ENCODE measurements at places on chromosomes 11 and 22. TPM values are rescaled to one million over a fixed set of nuclear protein-coding genes. Genes with fewer than 3 reads are reported as not detected.

- H3K36me3 ChIP-seq, result no peaks in the 10 kb centered on the region
- H3K27ac ChIP-seq, result no peak overlapping the region
- no peaks in the 10 kb centered on the region for H3K27me3 ChIP-seq
These were observed 166.7 kb upstream of the GUCY1A2 start for GRCh38 chr11:107184986-107185385.

DNA sequence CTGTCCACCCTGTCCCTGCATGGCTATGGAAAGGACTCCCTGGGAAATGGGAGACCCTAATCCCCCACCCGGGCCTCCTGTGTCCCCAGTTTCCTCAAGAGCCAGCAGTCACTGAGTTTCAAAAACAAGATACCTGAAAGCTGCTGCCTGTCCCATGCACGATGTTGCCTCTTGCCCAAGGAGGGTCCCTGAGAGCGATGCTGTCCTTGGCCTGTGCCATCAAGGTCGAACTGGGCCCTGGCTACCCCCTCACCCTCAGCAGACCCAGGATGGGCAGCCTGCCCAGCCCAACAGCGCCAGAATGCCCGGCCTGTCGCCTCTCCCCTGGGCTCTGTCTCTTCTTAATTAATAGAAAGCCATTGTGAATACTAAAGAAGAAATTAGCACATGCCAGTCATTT, 104.5 kb upstream of the LMO1 start:
- no peaks in the 10 kb centered on the region for H3K27me3 ChIP-seq
- H3K27ac ChIP-seq, result no peak overlapping the region
- H3K4me1 ChIP-seq, result no peaks in the 10 kb centered on the region
- no peaks in the 10 kb centered on the region for H3K36me3 ChIP-seq
- H3K4me3 ChIP-seq, result no peak overlapping the region

DNA sequence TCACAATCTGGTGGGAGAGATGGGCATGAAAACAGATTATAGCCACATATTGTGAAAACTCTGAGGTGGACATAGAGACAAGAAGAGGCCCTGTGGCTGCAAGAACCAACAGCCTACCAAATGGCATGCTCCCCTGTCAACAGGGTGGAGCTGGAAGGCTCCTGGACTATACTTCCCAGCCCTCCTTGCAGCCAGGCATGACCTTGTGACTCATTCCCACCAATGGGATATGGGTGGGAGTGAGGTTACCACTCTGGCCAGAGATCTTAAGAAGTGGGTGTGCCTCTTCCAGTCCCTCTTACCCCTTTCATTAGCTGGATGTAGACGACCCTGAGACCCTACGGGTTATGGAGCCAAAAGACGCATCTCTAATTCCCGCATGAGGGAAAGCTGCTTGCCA, 126.4 kb upstream of the ZBED5 start:
- H3K4me3 ChIP-seq, result no peak overlapping the region
- H3K36me3 ChIP-seq, result no peaks in the 10 kb centered on the region
- H3K27me3 ChIP-seq, result no peaks in the 10 kb centered on the region
- no peak for DNase-seq
- no peaks in the 10 kb centered on the region for H3K4me1 ChIP-seq

DNA sequence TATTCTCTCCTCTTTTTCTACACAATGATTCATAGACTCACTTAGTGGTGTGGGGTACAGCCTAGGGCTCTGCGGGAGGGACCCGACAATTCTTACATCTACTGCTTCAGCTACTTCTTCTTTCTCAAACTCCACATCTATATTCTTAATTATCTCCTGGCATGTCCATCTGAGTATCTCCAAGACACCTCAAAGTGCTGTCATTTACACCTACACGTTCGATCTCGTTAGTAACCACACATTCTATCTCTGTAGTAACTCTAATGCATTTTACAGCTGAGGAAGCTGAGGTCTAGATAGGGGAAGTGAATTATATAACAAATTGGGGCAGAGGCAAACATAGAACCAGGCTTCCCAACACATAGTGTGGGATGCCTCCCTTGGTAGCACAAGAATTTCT, 27.7 kb upstream of the RRM1 start:
- no peak overlapping the region for H3K27ac ChIP-seq
- no peak for DNase-seq
- no peak overlapping the region for H3K4me3 ChIP-seq
- peaks cover 4% of the 10 kb centered on the region for H3K36me3 ChIP-seq
- no peaks in the 10 kb centered on the region for H3K27me3 ChIP-seq

KLHDC7B gene
- not detected for total RNA-seq
